ENCODE measurements at places on chromosomes 11 and 22. TPM values are rescaled to one million over a fixed set of nuclear protein-coding genes. Genes with fewer than 3 reads are reported as not detected.

- peak; percentile 52 for DNase-seq
Measured at GRCh38 chr11:121930004-121930965, 185.7 kb downstream of the BLID start.

- peak; percentile 64 for DNase-seq
Measured at GRCh38 chr11:14140991-14141390, 178.5 kb downstream of the SPON1 start.

- DNase-seq: no peak
Measured at GRCh38 chr11:74384641-74385040, 13.6 kb downstream of the PGM2L1 start.

The KCNQ1OT1 gene
- 14.5 TPM for total RNA-seq

The MS4A15 gene
- not detected for total RNA-seq

GRCh38 chr11:44978274-44978960, 27.7 kb upstream of the TP53I11 start:
- peak; percentile 54 for DNase-seq

DNA sequence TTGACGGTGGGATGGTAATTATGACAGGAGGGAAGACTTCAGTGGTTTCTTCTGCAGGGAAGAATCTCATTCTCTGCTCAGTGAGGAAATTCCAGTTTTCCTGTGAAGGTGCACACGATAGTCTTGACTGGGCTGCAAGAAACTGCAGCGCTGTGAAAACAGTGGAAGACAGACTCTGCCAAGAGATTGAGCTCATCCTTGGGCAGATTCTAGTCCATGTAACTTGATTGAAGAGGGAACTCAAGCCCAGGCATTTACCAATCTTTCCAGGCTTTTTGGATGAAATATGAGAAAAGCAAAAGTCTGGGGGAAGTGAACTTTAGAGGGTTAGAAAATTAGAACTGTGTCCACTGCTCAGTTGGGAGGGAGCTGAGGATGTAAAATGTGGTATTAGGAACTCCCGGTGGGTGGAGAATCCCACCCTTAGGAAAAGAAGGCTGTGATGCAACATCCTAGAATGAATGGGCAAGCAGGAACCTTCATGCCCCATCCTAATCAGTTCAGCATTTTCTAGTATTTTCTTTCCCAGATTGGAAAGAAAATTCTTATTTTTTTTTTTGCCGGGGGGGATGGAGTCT, 212.6 kb downstream of the DBX1 start:
- DNase-seq: no peak

The SAA4 gene
- total RNA-seq: not detected

GRCh38 chr22:40567106-40567505, 69.4 kb downstream of the MRTFA start:
- DNase-seq: no peak

DNA sequence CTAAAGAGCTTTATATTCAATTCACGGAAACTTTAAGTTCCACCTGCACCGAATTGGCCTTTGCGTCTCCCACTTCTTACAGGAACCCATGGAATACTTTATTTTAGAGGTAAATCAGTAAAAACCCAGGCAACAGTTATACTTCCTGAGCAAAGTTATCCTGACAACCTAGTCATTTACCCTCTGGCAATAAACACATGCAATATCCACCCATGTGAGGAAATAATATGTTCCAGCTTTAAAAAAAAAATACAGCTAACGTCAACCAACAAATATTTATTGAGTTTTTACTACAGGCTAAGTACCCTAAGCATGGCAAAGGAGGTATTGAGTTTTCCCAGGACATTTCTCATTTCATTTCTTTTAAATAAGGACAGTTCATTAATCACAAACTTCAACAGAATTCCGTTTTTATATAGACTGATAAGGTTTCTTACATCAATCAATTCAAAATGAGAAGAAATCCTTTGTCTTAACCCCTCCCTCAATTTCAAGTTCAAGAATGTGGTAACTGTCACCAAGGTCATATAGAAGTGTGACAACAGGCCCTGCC, 38.3 kb upstream of the CCDC34 start:
- DNase-seq: no peak

DNA sequence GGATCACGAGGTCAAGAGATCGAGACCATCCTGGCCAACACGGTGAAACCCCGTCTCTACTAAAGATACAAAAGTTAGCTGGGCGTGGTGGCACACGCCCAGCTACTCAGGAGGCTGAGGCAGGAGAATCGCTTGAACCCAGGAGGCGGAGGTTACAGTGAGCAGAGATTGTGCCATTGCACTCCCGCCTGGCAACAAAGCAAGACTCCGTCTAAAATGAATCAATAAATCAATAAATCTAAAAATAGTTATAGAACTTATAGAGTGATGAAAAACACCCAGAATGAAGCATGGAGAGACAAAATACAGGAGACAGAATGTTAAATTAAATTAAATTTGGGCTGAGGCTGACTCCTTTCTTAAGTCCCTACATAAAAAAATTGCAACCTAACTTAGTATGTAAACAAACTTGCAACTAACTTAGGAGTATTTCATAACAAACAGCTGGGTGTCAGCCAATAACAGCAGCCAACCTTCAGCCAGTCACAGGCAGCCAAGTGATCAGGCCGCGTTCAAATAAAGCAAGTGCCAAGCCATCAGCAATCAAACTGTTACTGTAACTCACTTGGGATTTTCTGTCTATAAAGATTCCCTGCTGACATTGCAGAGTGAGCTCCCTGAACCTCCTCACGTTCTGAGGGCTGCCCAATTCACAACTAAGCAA, 7.3 kb upstream of the TP53AIP1 start:
- peak; percentile 73 for DNase-seq

DNA sequence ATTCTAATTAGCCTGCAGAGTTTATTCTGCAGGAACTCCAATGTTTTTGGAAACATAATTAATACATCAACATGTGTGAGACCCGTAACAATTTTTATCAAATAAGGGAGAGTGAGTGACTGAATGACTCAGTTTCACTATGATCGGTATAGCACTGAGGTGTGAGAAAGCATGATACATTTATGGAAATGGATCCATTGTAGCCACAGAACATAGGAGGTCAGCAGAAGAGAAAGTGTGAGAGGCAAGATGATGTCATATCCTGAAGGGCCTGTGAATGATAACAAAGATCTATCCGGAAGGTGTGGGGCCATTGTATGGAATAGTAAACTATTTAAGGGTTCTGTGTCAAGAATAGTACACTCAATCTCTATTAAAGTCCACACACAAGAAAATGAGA, 1406.1 kb upstream of the TENM4 start:
- no peak for DNase-seq

The OR2AG2 gene
- total RNA-seq: 0.18 TPM

The KRTAP5-8 gene
- total RNA-seq: 0.34 TPM

- no peak for DNase-seq
Measured at GRCh38 chr11:126583101-126583500, 227.6 kb downstream of the ST3GAL4 start.

DNA sequence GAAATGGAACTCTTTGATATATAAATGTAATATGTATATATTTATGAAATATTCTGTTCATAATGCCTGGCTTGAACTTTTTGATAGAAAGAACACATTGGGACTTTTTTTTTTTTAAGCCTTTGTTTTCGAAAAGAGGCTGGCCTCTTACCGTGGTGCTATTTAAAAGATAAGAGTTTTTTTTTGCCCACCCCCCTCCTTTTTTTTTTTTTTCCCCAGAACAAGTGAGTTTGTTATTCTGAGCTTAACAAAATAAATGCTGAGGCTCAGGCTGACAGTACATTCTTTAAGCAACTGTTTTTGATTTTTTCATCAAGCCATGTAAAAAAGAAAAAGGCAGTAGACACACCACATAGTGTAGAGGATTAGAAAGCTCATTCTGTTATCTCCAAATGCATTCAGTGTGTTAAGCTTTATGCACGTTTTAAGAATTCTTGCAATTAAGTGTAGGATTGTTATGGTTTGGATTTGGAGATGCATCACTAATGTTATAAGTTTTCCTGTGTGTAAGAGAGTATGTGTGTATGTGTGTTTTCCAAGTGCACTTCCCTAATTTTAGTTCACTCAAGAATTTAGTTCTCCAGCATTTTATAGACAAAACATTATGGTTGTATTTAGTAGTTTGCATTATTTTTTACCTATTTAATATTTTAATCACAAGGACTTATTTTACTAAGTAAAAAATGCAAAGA, 12.0 kb downstream of the PDHX start:
- no peak for DNase-seq

- DNase-seq: no peak
Measured at GRCh38 chr11:22331771-22332170, 6.4 kb upstream of the SLC17A6 start.

DNA sequence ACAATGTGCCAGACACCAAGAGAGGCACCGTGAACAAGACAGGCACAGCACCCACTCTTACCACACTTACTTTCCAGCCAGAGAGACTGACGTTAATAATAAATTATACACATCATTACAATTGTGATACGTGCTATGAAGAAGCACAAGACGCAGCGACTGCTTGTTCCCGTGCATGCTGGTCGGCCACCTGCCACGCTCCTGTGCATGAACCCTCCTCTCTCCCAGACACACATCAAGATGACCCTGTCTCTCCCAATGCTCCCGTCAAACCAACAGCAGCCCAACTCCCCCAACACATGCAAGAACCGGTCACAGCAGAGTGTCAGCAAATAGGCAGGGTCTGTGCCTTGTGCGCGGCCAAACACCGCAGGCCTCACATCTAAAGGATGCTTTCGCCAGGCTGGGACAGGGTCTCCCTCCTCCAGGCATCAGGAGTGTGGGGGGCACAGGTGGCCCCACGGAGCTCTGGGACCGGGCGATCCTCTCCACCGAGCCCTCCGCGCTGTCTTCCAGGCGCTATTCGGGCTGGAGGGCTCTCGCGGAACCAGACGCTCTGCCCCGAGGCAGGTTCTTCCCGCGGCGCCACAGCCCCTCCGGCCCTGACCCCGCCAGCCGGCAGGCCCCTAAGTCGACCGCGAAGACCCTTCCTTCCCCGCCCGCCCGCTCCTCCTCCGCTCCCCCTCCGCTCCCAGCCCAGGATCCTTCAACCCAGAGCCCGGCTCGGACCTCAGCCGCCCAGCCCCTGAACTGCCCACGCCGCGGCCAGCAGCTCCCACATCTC, 533 bp downstream of the SERGEF start:
- DNase-seq: peak; percentile 20

The OSBPL5 gene
- 51.5 TPM for total RNA-seq

- no peak for DNase-seq
Measured at GRCh38 chr11:57508341-57509170, 6.9 kb downstream of the SLC43A1 start.

GRCh38 chr22:45548991-45549761, 46.5 kb downstream of the FBLN1 start:
- peak; percentile 51 for DNase-seq

The LPXN gene
- total RNA-seq: 9.3 TPM

DNA sequence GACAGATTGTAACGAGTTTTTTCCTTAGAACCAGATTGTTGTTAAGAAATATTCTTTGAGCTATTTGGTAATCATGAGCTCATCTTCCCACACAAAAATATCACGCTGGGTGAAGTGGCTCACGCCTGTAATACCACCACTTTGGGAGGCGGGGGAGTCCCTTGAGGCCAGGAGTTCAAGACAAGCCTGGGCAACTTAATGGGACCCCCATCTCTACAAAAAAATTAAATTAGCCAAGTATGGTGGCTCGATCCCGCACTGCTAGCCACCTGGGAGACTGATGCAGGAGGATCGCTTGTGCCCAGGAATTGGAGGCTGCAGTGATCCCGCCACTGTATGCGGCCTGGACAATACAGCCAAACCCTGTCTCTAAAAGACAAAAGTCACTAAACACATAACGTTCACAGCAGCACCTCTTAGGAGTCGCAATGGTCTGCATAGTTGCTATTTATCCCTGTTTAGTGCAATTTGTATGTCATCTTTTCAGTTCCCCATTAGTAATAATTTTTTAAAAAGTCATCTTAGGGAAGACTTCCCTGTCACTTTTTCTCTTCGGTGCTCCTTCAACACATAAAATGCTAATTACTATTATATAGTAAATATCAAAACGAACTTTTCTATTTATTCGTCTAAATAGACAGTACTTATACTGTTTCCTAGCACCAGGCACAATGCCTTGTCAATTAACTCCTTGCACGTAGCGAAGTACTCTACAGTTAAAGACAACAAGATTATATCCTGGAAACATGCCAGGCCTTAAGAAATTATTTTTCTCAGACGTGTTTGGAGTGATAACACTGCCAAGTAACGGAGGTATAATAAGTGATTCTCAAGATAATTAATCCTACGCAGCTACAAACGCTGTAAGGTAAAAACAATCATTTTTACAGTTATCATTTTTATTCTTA, 1.1 kb downstream of the ST13 start:
- DNase-seq: peak; percentile 63

GRCh38 chr11:116519499-116519898, 253.3 kb downstream of the BUD13 start:
- no peak for DNase-seq

GRCh38 chr11:29534836-29535235, 482.0 kb downstream of the KCNA4 start:
- no peak for DNase-seq

- DNase-seq: no peak
Measured at GRCh38 chr11:117303646-117304315, 12.3 kb downstream of the BACE1 start.

DNA sequence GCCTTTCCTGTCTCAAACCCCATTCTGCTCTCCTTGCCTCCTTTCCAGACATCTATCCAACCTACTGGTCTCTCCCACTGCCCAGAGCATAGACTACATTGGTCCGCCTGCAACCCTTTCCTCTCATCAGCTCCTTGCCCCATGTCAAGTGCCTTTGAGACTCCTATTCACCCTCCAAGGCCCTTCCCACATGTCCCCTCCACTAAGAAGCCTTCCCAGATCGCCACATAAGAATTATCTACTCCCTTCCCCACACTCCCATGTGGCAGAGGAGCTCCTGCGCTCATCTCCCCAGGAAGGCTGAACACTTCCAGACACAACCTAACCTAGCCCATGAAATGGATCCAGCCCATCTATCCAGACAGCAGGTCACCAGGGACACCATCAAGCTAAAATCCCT, 10.3 kb downstream of the C1QTNF6 start:
- no peak for DNase-seq

DNA sequence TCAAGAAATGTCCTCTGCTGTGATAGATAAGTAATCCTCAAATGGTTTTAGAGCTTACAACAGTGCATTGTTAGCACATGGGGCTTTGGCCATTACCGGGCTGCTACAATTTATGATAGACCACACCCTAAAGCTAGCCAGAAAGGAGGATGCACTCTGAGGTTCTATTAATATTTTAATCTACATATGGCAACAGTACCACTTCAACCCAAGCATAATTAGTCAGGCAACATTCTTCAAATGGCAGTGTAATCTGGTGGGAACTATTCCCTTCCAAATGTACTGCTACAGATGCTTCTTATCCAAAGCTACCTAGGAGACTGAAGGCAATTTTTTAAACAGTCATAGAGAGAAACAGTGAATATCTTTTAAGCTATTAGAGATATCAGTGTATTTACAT, 697.6 kb downstream of the KCNA4 start:
- DNase-seq: no peak

DNA sequence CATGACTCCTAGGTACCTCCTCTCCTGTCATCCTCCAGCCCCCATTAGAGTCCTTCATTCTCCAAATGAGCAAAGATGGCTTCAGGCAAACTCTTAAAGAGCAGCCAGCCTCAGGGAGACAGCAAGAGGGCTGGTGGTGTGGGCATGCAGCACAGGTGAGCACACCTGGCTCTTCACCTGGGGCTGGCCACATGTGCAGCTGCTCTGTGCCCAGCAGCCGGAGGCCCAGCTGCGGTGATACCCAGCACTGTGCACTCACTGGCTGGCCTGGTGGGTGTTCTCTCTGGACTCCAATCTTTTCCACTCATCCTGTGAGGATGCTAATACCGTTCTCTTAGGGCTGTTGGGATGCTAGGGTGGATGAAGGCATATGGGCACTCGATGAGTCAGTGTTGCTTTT, 106.1 kb upstream of the PARVA start:
- no peak for DNase-seq

Data from lung (tissue), 17 donors.